ENCODE measurements at places on chromosomes 3 and 15. TPM values are rescaled to one million over a fixed set of nuclear protein-coding genes. Genes with fewer than 3 reads are reported as not detected.

CPLX3 gene
- not detected for polyA plus RNA-seq

MAP6D1 gene
- polyA plus RNA-seq = 5.2 TPM

PLCH1 gene
- not detected for polyA plus RNA-seq

TNNC1 gene
- polyA plus RNA-seq = 4.6 TPM

EFCC1 gene
- polyA plus RNA-seq = not detected

CPB1 gene
- not detected for polyA plus RNA-seq

DNA sequence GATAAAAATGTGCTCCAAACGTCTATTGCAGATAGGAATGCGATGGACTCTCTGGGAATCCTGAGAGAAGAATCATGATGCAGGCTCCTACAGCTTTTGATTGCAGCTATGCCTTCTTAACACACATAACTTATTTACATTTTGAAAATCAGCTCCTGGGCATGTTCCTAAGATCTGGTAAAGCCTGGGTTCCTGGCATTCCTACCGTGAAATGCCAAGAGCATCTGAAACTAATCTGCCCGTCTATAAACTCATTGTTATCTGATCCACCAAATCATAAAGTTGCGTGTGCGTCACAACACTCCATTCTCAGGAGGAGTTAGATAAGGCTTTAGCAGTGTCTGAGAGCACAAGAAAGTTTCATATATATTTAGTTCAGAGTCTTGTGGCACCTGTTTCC is 79.0 kb upstream of the VGLL3 start:
- DNase-seq = no peak

DNA sequence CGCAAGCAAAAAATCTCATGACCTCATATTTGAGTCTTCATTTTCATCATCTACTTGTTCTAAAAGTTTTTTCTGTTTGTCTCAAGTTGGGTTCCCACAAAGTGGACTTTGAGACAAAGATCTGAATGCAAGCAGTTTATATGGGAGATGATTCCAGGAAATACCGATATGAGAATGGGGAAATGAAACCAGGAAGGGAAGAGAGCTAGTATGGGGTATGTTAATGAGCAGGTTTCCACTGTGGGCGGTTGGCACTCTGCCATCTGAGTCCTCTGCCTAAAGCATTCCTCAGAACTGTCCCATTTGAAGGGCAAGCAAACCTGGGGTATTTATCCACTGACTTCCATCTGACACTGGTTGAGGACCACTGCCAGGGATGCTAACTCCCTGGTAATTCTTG is 8.8 kb downstream of the ADPRH start:
- DNase-seq = no peak

- DNase-seq = peak; percentile 74
These were observed 17.1 kb downstream of the TRAIP start for GRCh38 chr3:49839193-49839809.

GRCh38 chr3:46880884-46881595 is 3.5 kb downstream of the PTH1R start:
- no peak for DNase-seq

- DNase-seq = peak; percentile 82
These were observed 33.9 kb downstream of the DZIP1L start for GRCh38 chr3:138081371-138082084.

GRCh38 chr3:15875016-15875689 is 77.4 kb upstream of the ANKRD28 start:
- DNase-seq = peak; percentile 91

DNA sequence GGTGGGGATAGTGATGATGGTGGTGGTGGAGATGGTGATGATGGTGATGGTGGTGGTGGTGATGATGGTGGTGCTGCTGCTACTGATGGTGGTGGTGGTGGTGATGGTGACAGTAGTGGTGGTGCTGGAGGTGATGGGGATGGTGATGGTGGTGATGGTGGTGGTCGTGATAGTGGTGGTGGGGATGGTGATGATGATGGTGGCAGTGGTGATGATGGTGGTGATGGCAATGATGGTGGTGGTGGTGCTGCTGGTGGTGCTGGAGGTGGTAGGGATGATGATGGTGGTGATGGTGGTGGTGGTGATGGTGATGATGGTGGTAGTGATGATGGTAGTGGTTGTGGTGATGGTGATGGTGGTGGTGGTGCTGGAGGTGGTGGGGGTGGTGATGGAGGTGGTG is 21.3 kb downstream of the DNAJB8 start:
- no peak for DNase-seq

- no peak for DNase-seq
These were observed 340.4 kb downstream of the EPHB1 start for GRCh38 chr3:135135445-135135844.

GRCh38 chr3:50245251-50245745 is 9.3 kb downstream of the GNAI2 start:
- DNase-seq = no peak

DNA sequence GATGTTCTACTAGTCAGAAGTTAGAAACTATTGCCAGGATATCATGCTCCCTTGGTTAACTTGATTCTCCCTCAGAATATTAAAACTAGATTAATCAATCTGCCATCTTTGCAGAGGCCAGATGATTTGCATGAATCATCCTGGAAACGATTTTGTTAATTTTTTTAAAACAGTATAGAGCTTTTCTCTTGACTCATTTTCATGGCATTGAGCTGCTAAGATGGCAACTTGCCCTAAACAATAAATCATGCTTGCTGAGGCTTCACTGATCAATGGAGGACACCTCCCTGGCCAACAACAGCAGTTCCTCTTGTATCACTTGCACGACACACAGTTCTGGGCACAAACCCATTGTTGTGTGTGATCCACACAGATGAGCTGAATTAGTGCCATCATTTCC is 109.1 kb downstream of the COL6A6 start:
- peak; percentile 41 for DNase-seq

DNA sequence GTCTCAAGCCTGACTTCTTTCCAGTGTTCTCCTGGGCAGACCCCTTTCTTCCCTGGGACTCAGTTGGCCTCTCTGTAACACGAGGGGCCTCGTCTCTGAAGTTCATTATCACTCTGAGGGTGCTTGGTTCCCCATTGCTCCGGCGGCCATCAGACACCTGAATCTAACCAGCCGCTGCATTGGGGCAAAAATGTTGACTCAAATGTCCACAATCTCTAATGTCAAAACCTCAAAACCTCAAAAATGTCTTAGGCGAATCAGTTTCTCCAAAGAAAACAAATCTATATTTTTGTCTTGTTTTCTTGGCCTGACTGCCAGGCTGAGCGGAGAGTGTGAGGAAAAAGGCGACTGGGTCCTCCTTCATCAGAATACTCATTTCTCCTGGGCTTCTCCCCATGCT is 220.7 kb downstream of the VPS13C start:
- DNase-seq = peak; percentile 20

Measured in IMR-90 (cell line).